ENCODE measurements at places on chromosomes 1 and 21.

GRCh38 chr1:63929106-63929478, 155.3 kb downstream of the ROR1 start:
- DNase-seq, result no peak

DNA sequence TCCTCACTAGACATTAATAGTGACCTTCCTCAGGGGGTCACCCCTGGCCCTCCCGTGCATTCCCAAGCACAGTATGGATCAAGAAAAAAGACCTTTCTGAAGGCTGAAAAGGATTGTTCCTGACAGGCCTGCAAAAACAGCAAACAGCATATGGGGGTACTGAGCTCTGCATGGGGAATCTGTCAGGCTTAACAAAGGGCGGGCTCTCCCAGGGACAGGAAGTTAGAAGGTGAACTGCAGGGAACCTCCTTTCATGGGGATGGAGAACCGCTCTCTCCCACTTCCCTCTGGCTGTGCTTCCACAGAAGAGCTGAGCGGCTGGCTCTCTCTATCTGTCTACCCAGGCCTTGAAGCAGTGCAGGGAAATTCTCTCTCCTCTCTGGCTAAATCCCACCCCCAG, 91.7 kb downstream of the DTL start:
- no peak for DNase-seq

- no peak for DNase-seq
These were observed 24.6 kb upstream of the DDOST start for GRCh38 chr1:20685741-20686140.

DNA sequence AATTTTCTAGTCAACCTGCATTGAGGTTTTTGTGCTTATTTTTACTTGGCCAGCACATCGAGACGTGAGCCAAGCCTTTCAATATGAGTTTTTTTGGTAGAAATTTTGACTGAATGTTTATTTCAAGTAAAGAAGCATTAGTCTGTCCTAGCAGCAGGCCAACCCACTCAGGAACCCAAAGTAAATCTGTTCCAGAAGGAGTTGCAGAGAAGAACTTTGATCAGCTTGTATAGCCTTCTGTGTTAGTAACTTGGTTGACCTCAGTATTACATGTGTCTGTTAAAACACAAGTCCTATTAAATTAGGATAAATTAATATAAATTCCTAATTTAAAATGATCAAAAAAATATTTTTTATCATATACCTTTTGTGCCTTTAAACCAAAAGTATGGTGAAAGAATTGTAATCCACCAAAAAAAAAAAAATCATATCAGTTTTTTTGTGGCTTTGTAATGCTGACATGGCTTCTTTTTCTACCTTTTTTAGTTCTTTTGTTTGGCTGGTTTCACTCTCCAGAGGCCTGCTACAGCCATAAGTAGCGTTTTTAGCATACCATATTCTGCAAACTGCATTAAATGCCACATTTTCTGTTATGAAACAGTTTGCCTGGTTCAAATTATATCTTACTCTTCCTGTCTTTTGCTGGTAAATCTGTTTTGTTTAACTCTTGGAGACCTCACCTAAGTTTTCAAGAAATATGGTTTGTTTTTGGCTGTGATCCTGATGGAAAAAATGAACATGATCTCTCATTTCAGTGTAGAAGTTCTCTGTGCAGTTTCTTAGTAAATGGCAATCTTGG, 39.5 kb downstream of the ATF6 start:
- DNase-seq, result no peak

DNA sequence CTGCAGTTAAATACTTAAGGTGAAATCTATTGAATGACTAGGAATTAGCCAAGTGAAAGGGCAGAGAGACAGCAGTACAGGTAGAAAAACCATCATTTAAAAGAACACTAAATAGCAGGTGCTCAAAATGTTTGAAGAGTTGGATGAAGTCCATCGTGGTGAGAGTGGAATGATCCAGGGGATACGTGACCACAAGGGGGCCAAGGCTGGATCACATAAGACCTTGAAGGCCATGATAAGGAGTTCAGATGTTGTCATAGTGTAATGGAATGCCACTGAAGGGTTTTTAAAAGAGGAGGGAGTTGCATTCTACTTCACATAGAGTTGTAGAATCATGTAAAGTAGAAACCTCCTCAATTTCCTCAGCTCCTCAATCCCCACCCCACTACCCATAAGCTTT, 34.8 kb upstream of the HOOK1 start:
- no peak for DNase-seq

- DNase-seq, result no peak
These were observed 105.3 kb upstream of the CLDN14 start for GRCh38 chr21:36584980-36585940.

GRCh38 chr1:65971547-65971946, 178.9 kb downstream of the PDE4B start:
- DNase-seq, result no peak

DNA sequence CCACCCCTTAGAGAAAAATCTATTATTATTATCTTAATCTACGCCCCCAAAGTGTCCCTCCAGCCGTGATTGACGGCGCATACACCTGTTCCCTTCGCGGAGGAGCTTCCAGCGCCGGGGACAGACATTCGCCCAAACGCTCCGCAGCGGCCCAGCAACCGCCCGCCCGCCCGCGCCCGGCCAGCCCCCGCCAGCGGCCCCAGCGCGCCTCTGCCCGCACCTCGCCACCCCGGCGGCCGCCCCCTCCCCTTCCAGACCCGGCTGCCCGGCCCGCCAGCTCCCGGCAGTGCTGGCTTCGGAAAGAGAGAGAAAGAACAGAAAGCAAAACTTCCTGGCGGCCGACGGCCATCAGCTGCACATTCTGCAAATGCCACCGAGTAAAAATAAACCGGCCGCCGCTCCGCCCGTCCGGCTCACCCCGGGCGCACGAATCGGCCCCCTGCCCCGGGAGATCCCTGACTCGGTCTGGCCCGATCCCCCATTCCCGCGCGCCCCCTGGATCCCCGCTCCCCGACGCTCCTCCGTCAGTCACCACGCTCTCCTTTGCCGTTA, 1.6 kb downstream of the CASZ1 start:
- no peak for DNase-seq

DNA sequence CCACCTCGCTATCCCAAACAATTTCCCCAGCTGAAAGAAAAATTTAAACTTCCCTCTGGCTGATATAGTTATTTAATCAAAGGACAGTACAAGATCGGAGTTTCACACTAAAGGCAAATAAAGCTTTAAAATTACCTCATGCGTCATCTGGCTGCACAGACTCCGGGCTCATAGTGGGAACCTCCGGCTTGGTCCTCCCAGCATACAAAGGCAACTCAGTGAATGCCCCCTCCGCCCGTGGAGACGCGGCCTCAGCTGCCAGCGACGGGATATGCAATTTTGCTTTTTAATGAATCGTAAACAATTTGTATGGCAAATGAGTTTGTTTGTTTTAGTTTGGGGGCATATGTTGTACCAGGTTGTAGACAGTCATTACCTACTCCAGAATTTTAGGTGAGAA, 214.6 kb upstream of the NFIA start:
- DNase-seq, result no peak

DNA sequence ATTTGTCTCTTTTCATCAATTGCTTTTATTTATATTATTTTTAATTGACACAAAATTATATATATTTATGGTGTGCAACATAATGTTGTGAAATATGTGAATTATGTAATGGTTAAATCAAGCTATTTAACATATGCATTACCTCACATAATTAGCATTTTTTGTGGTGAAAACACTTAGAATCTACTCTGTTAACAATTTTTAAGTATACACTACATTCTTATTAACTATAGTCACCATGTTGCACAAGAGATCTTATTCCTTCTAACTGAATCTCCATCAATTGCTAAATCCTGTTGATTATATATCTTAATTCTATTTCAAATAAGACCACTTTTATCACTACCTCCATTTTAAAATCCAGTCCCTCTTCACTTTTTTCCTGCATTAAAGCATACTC, 42.5 kb downstream of the PLPPR5 start:
- DNase-seq, result no peak

- DNase-seq, result no peak
These were observed 241.6 kb downstream of the SMYD3 start for GRCh38 chr1:246265481-246265880.

GRCh38 chr1:246608616-246609376, 42.5 kb downstream of the CNST start:
- DNase-seq, result no peak

GRCh38 chr1:233004451-233004850, 54.0 kb downstream of the NTPCR start:
- no peak for DNase-seq

DNA sequence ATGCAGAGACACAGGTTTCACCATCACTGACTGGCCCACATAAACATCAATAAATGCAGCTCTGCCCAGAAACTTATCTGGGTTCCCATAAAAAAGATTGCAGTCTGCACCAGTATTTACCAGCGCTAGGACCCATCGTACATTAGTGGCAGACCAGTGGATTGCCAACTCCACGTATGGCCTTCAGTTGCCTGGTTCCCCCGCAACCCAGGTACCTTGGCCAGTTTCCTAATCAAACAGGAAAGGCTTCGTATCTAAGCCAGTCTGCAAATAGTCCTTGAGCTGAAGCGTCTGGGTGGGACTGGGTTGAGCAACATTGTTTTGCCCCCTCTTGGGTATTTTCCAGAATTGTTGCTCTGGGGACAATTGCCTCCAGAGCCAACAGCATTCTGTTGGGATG, 1639.3 kb downstream of the MRPL39 start:
- DNase-seq, result no peak
